ENCODE measurements at places on chromosomes 3 and 15.
A peak's percentile ranks its signal among the peaks of the same experiment; 100 is the strongest.

DNA sequence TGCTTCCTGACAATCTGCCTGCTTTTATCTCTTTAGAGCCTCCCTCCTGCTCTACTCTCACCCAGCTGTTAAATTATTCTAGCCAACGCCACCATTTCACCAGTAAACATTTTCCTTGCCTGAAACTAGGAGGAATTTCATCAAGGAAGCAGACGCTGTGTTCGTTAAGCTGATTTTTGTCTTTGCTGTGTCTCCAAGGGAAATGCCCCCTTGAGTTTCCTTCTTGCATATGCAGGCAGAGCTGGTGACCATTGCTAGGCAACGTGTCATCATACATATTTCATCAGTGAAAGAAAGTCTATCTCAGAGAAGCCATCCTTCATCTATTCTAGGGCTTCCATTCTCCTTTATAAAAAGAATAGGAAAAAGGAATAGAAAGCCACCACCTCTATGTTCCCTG, 87.0 kb upstream of the ST8SIA2 start:
- peak; percentile 12 for DNase-seq

GRCh38 chr15:85454403-85454802, 74.0 kb downstream of the AKAP13 start:
- no peak for DNase-seq

DNA sequence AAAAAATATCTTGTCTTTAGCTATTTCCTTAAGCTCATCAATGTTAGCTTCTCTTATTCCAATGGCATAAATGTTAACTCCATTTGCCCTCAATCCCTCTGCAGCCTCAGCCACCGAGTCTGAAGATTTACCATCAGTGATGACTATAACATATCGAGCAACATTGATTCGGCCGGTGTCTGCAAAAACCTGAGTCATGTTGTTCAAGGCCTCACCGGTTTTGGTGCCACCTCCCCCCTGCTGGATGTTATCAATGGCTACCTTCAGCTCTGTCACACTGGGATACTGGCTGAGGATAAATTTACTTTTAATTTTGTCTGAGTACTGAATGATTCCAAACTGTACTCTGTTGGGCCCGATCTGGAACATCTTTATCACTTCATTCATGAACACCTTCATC, 41.0 kb upstream of the CAPN7 start:
- DNase-seq, result no peak

DNA sequence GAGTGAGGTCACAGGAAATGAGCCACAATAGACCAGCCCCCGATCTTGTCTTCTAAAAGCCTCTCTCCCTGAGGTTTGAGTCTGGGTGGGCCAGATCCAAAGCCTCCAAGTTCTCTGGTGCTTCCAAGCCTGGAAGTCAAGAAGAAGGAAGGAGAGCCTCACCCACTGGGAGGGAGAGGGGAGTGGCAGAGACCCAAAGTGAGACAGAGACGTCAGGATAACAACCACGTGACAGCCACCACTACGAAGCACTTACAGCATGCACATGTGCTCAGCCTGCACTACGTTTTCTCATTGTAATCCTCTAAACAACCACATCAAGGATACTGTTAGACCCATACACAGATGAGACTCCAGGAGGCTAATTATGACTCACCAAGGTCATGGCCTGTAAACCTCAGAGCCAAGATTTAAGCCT, 197.3 kb upstream of the LINGO1 start:
- peak; percentile 22 for DNase-seq

DNA sequence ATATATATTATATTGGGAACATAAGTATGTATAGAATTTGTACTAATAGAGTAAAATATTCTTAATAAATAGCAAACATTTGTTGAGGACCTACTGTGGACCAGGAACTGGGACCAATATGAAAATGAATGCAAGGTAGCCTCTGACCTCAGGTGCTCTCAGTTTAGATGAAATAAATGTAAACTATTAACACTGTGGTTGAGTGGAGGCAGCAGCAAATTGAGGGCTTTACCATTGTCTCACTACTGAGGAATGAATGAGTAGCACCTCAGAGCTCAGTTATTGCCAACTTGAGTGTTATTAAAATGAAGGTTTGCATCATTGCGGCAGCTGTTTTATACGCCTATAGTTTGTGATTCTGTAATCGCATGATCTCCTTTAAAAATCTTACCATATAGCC, 90.9 kb upstream of the CGNL1 start:
- DNase-seq, result no peak

DNA sequence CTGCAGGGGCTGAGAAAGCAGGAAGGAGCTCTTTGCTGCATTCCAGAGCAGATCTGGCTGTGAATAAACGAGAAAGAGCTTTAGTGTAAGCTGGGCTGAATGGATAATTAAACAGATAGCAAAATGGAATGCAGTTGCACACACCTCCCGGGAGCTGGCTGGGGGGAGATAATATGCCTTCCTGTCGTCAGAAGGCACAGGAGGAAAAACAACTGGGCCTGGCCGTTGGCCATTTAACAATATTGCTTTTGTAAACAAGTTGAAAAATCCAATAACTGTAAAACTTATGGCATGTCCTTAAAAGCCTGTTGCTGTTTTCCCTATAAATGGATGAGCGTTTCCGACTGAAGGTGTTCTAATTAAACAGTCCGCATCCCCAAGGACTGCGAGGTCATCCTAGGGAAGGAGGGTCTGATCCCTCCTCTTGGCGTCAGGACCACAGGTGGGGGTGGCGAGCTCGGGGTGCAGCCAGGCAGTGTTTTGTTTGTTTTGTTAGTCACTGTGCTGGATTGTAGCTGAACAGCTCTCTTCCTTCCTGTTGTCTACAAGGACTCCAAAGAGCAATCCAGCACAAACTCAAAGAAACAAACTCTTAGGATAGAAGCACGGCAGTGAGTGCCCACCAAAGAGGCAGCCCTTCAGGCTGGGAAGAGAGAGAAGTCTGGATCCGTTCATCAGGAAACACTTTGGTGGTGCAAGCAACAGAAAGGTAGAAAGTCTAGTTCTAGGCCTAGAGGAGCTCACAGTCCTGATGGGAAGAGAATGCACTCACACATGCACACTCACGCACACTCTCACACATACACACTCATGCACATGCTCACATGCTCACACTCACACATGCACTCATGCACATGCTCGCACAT, 133.4 kb upstream of the SMAD3 start:
- DNase-seq, result peak; percentile 59

GRCh38 chr3:138051947-138052802, 42.2 kb downstream of the CLDN18 start:
- DNase-seq, result peak; percentile 39

DNA sequence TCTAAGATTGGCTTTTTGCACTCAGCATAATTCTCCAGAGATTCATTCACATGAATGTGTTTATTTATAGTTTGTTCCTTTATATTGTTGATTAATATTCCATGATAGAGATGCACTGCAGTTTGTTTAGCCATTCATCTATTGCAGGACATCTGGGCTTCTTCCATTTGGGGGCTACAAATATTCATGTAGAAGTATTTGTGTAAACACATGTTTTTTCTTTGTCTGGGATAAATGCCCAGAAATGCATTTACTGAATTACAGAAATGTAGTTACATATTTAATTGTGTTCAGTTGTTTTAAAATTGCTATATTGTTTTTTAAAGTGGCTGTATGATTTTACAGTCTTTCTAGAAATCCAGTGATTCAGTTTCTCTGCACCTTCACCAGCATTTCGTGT, 635.0 kb downstream of the ZIC1 start:
- no peak for DNase-seq

DNA sequence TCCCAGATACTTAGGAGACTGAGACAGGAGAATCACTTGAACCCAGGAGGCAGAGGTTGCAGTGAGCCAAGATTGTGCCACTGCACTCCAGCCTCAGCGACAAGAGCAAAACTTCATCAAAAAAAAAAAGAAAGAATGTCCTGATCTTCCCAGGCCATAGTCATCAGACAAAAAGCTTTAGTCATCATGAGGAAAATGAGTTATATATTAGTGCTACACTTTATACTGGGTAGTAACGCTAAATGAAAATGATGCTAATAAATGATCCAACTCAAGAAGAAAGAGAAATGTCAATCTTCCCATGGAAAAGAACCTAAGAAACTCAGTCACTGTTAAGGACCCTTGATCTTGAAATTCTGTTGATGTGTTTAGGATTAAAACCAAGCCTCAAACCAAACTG, 26.3 kb upstream of the TRIM59 start:
- DNase-seq, result no peak

DNA sequence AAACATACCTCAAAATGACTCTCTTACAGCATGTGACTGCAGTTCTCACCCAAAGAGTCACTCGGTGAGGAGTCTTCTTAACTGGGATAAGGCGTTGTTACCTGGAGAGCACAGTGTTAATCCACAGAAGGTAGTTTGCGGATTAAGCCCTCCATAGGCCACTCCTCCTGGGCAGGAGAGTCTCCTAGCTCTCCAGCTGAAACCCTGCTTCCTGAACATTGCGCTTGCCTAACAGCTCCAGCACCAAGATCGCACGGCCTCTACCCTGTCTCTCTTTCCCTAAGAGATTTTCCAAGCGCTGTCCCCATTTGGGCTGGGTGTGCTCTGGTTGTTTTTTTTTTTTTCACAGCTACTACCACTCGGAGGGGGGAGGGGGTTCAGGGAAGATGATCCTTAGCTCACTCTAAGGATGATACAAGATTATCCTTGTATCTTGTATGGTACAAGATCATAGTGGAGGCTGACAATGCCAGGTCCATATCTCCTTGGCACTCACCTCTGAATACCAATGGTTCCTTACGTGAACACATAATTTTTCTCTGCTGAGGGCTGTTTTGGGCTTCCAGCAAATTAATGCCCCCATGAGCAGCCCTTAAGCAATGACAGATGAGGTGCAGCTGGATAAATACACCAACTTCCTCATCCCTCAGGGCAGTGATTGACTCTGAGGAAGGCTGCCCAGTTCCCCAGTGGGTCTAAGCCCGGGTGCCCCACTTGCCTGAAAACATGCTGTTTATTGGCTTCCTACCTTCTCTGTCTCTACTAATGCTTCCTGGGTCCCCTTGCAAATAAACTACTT, 185.2 kb upstream of the TSC22D2 start:
- DNase-seq, result no peak

- DNase-seq, result no peak
Measured at GRCh38 chr15:38176155-38176554, 76.5 kb upstream of the SPRED1 start.

GRCh38 chr3:111541911-111542483, at the start of gene CD96:
CD96 (plus strand) TSS chr3:111542197; CDS start chr3:111542249, 52 bp downstream.
- peak; percentile 8 for DNase-seq

DNA sequence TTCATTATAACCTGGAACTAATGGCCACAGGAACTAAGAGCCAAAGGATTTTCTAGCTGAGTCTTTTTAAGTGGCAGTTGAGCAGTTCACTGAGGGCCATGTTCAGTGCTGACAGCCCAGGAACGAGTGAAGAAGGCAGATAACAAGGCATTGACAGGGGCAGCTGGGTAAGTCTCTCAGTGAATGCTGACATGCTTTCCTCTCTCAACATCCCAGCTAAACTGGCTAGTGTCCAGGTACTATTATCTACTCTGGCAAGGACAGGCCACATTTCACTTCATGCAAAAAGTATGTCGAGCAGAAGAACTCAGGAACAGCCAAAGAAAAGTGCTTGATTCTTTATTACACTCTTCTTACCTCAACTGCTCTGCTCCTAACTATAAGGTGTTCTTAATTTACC, 515.9 kb downstream of the NLGN1 start:
- no peak for DNase-seq

DNA sequence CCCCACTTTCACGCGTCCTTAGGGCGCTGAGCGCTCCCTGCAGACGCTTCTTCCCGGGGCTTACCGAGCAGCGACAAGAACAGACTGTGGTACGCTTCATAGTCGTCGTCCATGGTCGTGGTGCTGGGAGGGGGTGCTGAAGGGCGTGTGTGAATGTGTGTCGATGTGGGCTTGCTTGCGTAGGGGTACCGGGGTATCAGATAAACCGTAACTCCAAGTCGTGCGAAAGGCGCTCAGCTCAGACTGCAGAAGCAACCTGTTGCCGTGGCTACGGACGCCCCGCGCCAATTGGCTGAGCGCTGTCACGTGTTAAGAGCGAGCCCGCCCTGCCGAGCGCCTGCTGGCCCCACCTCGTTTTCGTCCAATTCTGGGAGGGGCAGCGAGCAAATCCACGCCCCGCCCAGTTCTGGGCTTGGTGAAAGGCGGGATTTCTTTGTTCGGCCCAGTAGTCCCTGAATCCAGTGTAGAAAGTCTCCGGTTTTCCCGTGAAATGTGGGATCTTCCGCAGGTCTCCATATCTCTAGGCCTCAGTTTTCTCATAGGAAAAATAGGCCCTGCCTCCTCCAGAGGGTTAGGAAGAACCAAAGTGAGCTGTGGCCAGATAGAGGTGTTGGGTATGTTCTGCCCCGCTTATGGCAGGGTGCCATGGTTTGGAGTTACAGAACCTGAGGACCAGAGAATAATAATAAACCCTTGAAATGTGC, at the start of gene EFCAB12:
Gene EFCAB12, minus strand, starts transcription at position 261 of the 704 bp plus-strand sequence. Its CDS starts 148 bp downstream, at position 113.
- peak; percentile 93 for DNase-seq

DNA sequence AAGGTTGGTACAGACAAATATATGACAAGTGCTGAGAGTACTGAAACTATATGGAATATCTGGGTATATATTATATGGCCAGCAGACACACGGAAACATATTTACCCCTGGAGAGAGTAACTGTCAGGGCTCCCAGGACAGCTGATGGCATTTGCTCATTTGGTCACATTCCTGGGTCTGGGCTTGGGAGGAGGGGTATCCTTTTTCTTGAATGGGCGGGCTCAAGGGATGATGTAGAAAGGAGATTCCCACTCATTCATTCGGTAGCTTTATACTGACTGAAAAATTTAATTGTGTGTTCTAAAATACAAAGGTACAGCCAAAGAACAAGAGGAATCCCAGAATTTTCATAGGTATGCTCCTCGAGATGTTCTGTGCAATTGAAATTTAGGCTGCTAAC, 131.0 kb downstream of the KCNAB1 start:
- DNase-seq, result no peak

- DNase-seq, result no peak
Measured at GRCh38 chr3:101824702-101825101, 24.6 kb upstream of the NFKBIZ start.

DNA sequence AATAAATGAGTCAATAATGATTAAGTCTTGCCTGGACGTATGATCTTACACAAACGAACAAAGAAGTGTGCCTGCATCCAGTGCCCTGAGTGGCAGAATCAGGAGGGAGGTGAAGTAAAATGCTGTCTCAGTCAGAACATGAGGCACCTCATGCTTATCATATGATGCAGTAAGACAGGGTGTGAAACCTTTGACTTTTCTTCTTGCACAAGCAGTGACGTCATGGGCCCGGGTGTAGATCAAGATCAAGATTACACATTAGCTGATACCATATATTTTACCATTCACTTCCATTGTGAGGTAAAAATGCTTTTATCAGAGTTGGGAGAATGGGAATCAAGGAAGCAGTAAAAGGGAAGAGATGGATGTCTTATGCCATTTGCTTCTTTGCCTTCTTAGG, 291.6 kb upstream of the PLSCR5 start:
- DNase-seq, result no peak

All from K562 (cell line).